ENCODE measurements at places on chromosomes 11 and 22. TPM values are rescaled to one million over a fixed set of nuclear protein-coding genes. Genes with fewer than 3 reads are reported as not detected.
A peak's percentile ranks its signal among the peaks of the same experiment; 100 is the strongest.

OTOG gene
- total RNA-seq: not detected

HTR3B gene
- total RNA-seq: not detected

APOBEC3H gene
- total RNA-seq: 0.24 TPM

EML3 gene
- total RNA-seq: 58.7 TPM

CBX6 gene
- total RNA-seq: 105 TPM

CHKB gene
- 30.1 TPM for total RNA-seq

FAM180B gene
- total RNA-seq: 7.2 TPM

MCAM gene
- total RNA-seq: 559 TPM

DDTL gene
- 1.7 TPM for total RNA-seq

IRAG1 gene
- 366 TPM for total RNA-seq

PGM2L1 gene
- 4.1 TPM for total RNA-seq

GLB1L3 gene
- total RNA-seq: not detected

TNRC6B gene
- 44.3 TPM for total RNA-seq

MFNG gene
- 23.0 TPM for total RNA-seq

KCNQ1OT1 gene
- 1.8 TPM for total RNA-seq

- DNase-seq: no peak
These were observed 121.2 kb downstream of the PDE3B start for GRCh38 chr11:14764579-14765527.

- no peak for DNase-seq
These were observed 47.4 kb upstream of the OR4B1 start for GRCh38 chr11:48169259-48169658.

DNA sequence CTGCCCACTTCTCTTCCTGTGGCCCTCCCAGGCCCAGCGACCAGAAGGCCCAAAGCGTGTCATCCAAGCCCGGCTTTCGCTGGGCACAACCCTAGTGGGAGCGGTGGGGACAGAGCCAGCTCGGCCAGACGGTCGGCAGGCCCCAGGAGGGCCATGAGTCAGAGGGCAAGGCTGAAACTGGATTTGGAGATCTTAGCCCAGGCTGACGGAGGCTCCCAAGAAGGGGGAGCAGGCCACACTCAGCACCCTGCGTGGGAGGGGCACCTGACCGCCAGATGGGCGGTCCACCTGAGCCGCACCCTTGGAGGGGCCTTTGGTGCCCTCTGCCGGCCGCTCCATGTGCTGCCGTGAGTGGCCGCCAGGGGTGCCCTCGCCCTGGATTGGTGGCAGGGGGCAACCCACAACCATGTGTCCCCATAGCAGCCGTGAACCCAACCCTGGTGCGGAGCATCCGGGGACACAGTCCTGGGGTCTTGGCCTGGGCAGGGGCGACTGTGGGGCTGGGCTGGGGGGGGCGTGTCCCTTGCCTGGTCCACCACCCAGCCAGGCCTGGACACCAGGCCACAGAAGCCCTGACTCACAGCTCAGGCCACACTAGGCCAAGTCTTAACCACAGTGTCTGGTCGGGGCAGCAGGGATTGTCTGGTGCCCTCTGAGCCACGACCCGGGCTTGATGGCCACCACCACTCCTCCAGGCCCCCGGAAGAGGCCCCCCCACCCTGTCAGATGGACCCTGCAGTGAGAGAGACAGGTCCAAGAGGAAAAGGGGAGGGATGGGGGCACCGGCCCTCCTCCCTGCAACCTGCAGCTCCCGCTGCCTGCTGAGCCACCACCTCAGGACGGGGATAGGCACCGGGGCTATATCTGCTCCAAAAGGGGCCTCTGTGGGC, 19.2 kb upstream of the TALDO1 start:
- peak; percentile 96 for DNase-seq

DNA sequence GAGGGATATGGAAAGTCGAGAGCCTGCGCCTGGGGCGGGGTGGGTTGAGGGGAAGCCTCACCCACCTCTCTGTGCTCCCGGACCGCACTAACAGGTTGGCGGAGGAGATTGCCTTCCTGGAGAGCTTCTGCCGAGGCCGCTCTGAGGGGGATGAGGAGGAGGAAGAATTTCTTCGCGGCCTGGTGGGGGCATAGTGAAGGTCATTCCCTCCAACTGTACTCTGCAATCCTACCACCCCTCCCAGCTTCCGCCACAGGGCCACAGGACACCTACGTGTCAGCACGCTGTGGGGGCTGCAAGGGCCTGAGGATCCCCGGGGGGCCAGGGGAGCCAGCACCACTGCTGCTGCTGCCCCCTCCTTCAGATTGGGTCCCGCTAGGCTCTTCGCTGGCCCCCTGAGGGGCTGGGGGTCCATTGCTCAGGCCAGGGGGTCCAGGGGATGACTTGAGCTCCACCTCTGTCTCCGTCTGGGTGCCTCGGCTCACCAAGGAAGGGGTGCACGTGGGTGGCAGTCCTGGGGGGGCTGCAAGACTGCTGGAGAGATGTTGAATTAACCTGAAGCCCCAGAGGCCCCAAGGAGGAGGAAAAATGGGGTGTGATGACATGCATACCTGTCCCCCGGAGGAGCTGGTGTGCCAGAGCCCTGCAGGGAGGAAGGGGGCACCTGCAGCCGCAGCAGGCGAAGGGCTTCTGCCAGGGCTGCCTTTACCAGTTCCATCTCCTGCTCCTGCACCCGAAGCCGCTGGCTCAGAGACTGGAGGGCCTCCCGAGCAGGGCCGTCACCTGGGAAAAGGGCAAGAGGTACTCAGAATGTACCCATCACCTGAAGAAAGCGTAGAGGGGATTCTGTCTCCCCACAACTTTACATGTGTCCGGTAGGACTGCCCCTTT, 1.5 kb downstream of the EML3 start:
- no peak for DNase-seq

GRCh38 chr22:46537225-46537945, at the start of gene CELSR1:
Gene CELSR1, minus strand, starts transcription at chr22:46537620. Its CDS starts 450 bp downstream, at chr22:46537170.
- no peak for DNase-seq

GRCh38 chr22:44085743-44086270, 61.7 kb downstream of the PARVB start:
- DNase-seq: no peak

- DNase-seq: no peak
These were observed 61.8 kb upstream of the POU2AF2 start for GRCh38 chr11:111183706-111184105.

- DNase-seq: peak; percentile 85
These were observed at the start of gene PNPLA2 for GRCh38 chr11:818396-819128. Gene PNPLA2, plus strand, starts transcription at chr11:818914. Its CDS starts 805 bp downstream, at chr11:819719.

DNA sequence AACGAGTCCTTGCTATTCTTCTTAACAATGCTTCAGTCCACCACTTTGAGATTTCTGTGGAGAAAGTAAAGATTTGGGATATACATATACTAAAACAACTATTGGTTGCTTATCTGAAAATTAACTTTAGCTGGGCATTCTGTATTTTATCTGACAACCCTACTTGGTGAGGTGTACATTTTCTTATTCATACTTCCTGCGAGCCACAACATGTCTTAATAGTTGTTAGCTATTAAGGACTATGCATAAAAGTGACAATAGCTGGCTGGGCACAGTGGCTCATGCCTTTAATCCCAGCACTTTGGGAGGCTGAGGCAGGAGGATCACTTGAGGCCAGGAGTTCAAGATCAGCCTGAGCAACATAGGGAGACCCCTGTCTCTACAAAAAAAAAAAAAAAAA, 28.0 kb upstream of the TMA7B start:
- no peak for DNase-seq

- DNase-seq: no peak
These were observed 131.1 kb downstream of the RASSF10 start for GRCh38 chr11:13140028-13140870.

- DNase-seq: no peak
These were observed 6.5 kb downstream of the ANKRD42 start for GRCh38 chr11:83200035-83200434.

- DNase-seq: peak; percentile 89
These were observed 84.1 kb downstream of the NXPE2 start for GRCh38 chr11:114762408-114762807.

DNA sequence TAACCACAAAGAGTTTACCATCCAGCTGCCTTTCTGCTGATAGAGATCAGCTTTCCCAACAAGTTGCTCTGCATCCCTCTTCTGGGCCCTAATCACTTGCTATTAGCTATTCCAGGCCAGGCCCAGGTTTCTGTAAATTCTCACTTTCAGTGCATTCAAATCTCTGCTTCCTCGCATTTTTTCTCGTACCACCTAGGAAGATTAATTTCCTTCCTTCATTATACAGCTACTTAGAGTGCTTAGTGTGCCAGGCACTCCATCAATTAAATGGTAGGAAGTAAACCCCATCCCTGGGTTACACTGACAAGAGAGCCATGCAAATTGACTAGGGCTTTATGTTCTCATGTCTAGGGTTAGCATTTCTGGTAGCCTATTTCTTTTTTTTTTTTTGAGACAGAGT, 9.7 kb downstream of the SIAE start:
- DNase-seq: no peak

DNA sequence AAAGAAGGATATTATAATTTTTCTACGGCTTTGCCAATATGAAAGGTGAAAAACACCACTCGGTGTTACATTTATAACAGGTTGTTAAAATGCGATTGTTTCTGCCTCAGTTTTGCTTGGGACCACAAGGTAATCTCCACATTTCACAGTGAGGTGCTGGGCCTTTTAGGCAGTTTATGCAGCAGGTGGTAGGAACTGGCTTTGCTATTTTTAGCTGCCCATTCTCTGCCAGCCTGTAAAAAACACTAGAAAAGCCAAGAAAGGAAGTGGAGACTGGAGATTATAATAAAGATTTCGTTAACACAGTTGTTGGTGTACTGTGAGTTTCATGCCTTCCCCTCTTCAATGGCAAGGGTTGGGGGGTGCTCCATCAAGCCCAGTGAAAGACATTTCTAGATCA, 8.0 kb upstream of the MRPL16 start:
- no peak for DNase-seq

GRCh38 chr11:35515224-35515623, 10.2 kb downstream of the PAMR1 start:
- no peak for DNase-seq

GRCh38 chr11:36743039-36743438, 145.0 kb upstream of the RAG2 start:
- DNase-seq: no peak

- no peak for DNase-seq
These were observed 4.1 kb upstream of the SAC3D1 start for GRCh38 chr11:65036931-65037330.

DNA sequence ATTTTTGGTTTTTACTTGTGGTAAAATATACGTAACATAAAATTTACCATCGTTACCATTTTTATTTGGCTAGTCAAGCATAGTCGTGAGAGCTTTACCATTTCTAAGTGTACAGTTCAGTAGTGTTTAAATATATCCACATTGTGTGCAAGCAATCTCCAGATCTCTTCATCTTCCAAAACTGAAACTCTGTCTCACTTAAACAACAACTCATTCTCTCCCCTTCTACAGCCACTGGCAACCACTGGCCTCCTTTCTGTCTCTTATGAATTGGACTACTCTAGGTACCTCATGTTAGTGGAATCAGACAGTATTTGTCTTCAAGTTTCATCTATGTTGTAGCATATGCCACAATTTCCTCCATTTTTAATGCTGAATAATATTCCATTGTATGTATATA, 37.4 kb downstream of the SMC1B start:
- no peak for DNase-seq

- DNase-seq: no peak
These were observed 107.1 kb upstream of the DDI1 start for GRCh38 chr11:103929170-103929903.

DNA sequence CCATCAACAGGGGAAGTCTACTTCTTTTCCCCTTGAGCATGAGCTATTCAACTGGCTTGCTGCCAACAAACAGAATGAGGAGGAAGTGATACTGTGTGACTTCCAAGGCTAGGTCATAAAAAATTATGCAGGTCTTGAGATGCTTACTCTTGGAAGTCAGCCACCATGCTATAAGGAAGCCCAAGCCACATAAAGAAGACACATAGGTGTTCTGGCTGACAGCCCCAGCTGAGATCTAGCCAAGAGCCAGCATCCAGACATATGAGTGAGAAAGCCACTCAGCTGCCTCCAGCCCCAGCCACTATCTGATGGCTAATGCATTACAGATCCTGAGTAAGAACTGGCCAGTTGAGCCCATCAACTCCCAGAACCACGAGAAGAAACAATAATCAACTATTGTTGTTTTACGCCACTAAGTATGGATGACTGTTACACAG, 31.0 kb upstream of the PPP2R1B start:
- DNase-seq: no peak

- DNase-seq: no peak
These were observed 38.6 kb upstream of the SOX6 start for GRCh38 chr11:16394947-16395346.

GRCh38 chr22:41916745-41917358, 2.0 kb upstream of the SHISA8 start:
- DNase-seq: no peak

- DNase-seq: no peak
These were observed 13.3 kb downstream of the ROBO4 start for GRCh38 chr11:124884340-124884739.

GRCh38 chr11:9802291-9802861, 138.5 kb downstream of the SWAP70 start:
- DNase-seq: no peak

DNA sequence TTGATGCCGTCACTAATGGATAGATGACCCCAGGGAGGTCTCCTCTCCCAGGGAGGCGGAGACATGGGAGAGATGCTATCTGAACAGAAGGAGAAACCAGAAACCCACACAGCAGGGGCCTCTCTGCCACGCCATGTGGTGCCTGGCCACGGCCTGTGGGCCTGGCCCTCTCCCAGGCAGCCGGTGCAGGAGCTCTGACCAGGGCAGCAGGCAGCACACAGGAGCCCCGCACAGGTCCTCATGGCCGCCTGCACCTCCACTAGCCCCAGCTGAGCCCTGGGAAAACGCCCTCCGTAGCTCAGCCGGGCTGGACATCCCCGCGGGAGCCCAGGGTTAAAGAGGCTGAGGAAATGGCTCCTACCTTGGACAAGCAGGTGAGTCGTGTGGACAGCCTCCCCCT, 19.8 kb downstream of the IGSF9B start:
- DNase-seq: no peak

GRCh38 chr11:57425565-57426438, 1.1 kb downstream of the SLC43A3 start:
- DNase-seq: peak; percentile 93

GRCh38 chr22:29695129-29695926, 24.5 kb upstream of the CABP7 start:
- DNase-seq: no peak

- DNase-seq: no peak
These were observed 65.5 kb upstream of the TCF20 start for GRCh38 chr22:42335839-42336378.

GRCh38 chr22:46962406-46962805, 200.0 kb downstream of the TBC1D22A start:
- DNase-seq: no peak

GRCh38 chr11:74276581-74276980, 34.9 kb downstream of the P4HA3 start:
- no peak for DNase-seq

DNA sequence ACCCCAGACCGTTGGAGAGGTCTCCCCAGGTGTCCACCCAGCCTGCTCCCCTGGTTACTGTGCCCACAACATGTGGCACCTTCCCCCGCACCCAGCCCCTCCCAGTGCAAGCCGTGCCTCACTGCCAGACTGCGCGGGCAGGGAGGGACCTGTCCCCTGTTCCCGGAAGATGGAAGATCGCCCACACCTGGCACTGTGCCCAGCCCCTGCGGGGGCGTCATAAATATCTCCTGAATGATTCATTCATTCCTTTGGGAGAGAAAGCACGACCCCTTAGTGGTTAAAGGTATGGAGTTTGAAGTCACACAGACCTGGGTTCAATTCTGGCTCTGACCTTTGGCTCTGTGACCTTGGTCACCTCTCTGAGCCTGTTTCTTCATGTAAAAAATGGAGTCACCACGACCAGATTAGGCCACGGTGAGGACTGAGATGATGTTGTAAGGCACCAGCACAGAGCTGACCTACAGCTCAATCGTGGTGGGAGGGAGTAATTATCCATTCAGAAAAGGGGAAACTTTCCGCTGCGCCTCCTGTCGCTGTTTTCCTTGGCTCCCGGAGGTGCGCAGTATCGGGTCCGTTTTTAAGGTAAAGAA, 497 bp upstream of the SYT12 start:
- no peak for DNase-seq

Measured in posterior vena cava (tissue), 2 donors.